ENCODE measurements at places on chromosomes 3 and 15. TPM values are rescaled to one million over a fixed set of nuclear protein-coding genes. Genes with fewer than 3 reads are reported as not detected.

The KIF7 gene
- total RNA-seq = 15.2 TPM

The GCNT3 gene
- 0.36 TPM for total RNA-seq

The ERICH6 gene
- not detected for total RNA-seq

DNA sequence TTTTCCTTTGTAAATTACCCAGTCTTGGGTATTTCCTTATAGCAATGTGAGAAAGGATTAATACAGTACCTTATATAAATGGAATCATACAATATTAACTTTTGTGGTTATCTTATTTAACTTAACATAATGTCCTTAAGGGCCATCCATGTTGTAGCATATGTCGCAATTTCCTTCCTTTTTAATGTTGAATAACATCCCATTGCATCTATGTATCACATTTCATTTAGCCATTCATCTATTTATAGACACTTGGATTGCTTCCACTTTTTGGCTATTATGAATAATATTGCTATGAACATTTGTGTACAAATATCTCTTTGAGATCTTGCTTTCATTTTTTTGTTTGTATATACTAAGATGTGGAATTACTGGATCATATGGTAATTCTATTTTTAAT lies 342.2 kb downstream of the PDCD6IP start:
- no peak overlapping the region for H3K4me3 ChIP-seq
- H3K27me3 ChIP-seq = no peaks in the 10 kb centered on the region
- no peaks in the 10 kb centered on the region for H3K36me3 ChIP-seq
- no peak overlapping the region for H3K27ac ChIP-seq
- DNase-seq = no peak

The RPL35A gene
- total RNA-seq = 650 TPM

GRCh38 chr3:134111616-134112015 lies 81.9 kb upstream of the SLCO2A1 start:
- no peak overlapping the region for H3K27ac ChIP-seq
- DNase-seq = no peak
- no peaks in the 10 kb centered on the region for H3K4me1 ChIP-seq
- no peak overlapping the region for H3K4me3 ChIP-seq
- no peaks in the 10 kb centered on the region for H3K27me3 ChIP-seq
- no peaks in the 10 kb centered on the region for H3K36me3 ChIP-seq

The B3GALNT1 gene
- total RNA-seq = 2.1 TPM

GRCh38 chr15:74788683-74789151 lies 6.8 kb downstream of the CSK start:
- H3K36me3 ChIP-seq = no peaks in the 10 kb centered on the region
- no peak overlapping the region for H3K4me3 ChIP-seq
- H3K4me1 ChIP-seq = peaks cover 79% of the 10 kb centered on the region

The RAP2B gene
- total RNA-seq = 9.4 TPM

DNA sequence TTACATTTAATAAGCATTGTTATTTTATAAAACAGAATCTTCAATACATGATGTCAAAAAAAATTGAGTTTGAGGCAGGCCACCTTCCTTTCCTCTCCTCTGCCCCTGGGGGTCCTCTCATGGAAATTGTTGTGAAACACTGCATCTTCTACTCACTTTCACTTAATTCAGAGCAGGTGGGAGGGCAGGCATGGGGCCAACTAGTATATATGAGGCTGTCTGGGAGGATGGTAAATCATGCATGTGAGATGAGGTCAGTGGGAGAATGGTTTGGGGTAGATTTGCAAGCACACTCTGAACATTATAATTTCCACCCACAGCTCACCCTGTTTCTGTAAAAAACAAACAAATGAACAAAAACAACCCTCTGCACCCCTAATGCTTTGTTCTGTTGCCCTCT lies 10.4 kb upstream of the CCDC14 start:
- no peak overlapping the region for H3K4me3 ChIP-seq
- H3K36me3 ChIP-seq = no peaks in the 10 kb centered on the region

The GALNT15 gene
- 92.0 TPM for total RNA-seq

DNA sequence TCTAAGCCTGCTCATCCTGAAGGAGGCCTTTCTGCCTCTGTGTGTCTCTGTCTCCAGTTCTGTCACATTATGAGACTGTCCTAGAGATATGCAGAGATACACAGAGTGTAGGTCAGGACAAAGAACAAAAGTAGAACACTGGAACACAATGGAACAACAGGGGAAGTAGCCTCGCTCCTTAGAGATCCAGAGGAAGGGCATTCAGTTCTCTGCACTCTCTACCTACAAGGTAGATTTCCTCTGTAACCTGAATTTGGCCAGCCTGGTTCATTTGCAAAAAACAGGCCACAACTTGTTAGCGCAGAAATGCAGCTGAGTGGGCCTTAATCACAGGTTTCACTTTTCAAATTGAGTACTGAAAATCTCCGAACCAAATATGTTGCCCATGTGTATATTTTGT lies 19.4 kb downstream of the NEK10 start:
- no peak overlapping the region for H3K27ac ChIP-seq
- no peaks in the 10 kb centered on the region for H3K27me3 ChIP-seq
- no peak overlapping the region for H3K4me3 ChIP-seq
- no peaks in the 10 kb centered on the region for H3K36me3 ChIP-seq

The CEP19 gene
- total RNA-seq = 1.6 TPM

GRCh38 chr15:96112018-96112417 lies 218.5 kb upstream of the NR2F2 start:
- no peaks in the 10 kb centered on the region for H3K27me3 ChIP-seq
- no peaks in the 10 kb centered on the region for H3K4me1 ChIP-seq
- H3K27ac ChIP-seq = no peak overlapping the region

The AQP9 gene
- total RNA-seq = 1.1 TPM

- H3K27me3 ChIP-seq = no peaks in the 10 kb centered on the region
- DNase-seq = no peak
- H3K4me1 ChIP-seq = no peaks in the 10 kb centered on the region
- no peak overlapping the region for H3K4me3 ChIP-seq
- H3K27ac ChIP-seq = no peak overlapping the region
Observed at GRCh38 chr3:36823806-36824205, 59.5 kb upstream of the DCLK3 start.

The PGBD4 gene
- 1.4 TPM for total RNA-seq

Data from sigmoid colon (tissue), 7 donors.